ENCODE measurements at places on chromosomes 16 and 17.

DNA sequence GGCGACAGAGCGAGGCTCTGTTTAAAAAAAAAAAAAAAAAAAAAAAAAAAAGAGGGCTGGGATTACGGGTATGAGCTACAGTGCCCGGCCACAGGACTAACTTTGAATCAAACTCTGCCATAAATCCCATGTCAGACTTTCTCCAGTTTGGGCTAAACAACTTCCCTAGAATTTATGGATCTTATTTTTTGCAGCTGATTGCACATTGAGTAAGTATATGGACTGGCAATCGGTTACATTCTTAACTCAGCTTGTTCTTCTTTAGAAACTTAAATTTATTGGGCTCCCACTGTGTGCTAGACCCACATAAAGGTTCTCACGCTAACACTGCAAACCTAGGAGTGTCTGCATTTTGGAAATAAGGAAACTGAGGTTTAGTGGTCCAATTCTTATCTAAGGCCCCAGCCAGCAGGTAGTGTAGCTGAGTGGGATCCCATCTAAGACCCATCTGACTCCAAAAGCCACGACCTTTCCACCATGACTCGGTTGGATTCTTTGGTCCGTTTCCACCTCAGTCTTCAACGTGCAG is 718 bp upstream of the CBFB start:
- DNase-seq, result no peak

DNA sequence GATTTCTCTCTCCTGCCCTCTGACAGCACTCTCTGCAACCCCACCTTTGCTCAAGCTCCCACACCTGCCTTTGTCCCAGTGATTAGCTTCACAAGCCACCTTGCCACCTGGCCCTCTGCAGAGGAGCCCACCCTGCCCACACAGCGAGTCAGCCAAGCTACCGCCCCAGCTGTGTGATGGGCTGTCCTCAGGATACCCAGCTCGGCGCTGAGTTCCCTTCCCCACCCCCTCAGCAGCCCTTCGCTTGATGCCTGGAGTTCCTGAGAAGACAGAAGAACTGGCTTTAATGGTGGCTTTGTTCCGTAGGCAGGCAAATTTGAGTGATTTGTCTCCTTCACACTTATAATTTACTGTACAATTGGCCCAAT is 266.4 kb downstream of the CBLN1 start:
- no peak for DNase-seq

- DNase-seq, result peak; percentile 13
Measured at GRCh38 chr16:64990101-64990500, 131.8 kb downstream of the CDH11 start.

GRCh38 chr16:70675851-70676513 is 9.9 kb downstream of the MTSS2 start:
- DNase-seq, result no peak

GRCh38 chr17:39676198-39676819 is 8.1 kb downstream of the PNMT start:
- DNase-seq, result peak; percentile 44

- no peak for DNase-seq
Measured at GRCh38 chr17:47872651-47873161, 21.7 kb upstream of the SP6 start.

Data from epithelial cell of esophagus (primary cell).